ENCODE measurements at places on chromosomes 2 and 18.

GRCh38 chr2:33897741-33898140 is 298.6 kb upstream of the FAM98A start:
- DNase-seq, result no peak

DNA sequence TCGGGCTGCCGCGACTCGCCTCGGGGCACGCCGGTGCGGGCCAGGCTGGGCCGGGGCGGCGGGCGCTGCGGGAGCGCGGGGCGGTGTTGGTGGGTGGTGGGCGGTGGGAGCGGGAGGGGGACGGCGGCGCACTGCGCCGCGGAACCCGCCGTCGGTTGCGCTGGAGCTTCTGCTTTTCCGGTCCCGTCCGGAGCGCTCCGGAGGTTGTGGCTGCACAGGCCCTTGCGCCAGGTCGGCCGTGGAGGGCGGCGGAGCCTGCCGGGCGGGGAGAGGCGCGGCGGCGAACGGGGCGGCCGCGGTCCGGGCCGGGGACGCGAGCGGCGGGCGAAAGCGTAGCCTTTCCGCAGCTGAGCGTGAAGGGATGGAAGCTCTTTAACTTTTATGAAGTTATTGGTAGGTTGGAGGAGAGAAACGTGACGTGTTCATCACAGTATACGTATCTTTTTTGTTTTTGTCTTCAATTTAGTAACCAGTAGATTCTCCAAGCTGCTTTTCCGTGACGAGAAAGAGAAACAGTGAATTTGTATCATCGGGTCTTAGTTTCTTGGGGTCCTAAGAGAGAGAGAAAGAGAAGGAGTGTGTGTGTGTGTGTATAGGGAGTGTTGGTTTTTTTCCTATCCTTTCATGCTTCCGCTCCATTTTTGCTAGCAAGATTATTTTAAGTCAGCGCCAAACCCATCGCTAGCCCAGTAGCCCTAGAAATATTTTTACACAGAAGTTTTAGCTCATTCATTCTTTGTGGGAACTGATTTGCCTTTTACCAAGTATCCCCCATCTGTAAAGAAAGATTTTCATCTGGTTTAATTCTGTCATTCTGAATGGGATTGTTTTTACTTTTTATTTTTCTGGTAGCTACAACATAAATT is 535 bp downstream of the ATG4B start:
- DNase-seq, result peak; percentile 47

DNA sequence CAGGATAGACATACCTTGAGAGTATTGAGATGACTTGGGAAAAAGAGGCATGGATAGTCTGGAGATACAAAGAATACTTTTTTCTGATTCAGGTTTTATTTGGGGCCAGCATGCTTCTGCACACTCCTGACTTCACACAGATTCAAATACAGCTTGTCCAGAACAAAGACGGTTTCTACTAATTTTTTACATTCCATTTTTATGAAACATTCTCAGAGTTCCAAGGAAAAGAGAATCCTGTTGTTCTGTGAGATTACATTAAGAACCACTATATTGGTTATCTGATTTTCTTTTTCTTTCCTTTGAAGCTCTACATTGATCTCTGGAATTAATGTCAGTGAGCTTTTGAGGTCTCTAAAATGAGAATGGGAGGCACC is 41.0 kb downstream of the PTPRM start:
- no peak for DNase-seq

DNA sequence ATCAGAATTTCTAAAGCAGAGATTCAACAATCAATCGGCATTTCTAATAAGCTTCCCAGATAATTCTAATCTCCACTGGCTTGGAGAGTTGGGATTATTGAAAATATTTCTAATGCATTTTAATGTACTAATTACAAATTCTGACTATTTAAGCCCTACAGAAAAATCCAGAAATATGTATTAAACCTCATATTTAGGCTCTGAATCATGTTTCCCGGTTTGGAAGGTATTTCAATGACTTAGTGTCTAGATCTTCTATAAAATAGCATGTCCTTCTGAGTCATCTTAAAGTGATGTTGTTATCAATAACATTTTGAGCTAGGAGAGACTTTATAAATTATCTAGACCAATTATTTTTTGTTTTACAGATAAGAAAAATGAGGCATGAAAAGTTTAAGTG is 258.8 kb upstream of the NRXN1 start:
- DNase-seq, result no peak

GRCh38 chr2:44770221-44771195 is 171.0 kb upstream of the SIX3 start:
- DNase-seq, result no peak

- no peak for DNase-seq
Observed at GRCh38 chr2:213187833-213188532, 36.6 kb upstream of the IKZF2 start.

DNA sequence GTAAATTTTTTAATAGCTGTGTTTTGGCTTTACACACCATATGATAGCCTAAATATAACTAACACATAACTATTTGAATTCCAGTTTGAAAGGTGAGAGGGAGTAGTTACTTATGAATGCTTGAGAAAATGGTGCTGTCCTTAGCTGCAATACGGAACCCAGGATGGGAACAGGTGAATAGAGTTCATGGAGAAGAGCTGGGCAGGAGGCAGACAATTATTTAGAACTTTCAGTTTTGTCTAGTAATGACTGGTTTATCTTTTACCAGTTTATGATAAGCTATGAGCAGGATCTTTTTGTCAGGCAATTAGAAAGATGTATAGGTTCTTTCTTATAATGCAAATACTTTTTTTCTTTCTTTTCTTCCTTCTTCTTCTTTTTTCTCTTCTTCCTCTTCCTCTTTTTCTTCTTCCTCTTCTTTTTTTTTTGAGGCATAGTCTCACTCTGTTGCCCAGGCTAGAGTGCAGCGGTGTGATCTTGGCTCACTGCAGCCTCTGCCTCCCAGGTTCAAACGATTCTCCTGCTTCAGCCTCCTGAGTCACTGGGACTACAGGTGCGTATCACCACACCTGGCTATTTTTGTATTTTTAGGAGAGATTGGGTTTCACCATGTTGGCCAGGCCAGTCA is 25.9 kb downstream of the UBR3 start:
- no peak for DNase-seq

DNA sequence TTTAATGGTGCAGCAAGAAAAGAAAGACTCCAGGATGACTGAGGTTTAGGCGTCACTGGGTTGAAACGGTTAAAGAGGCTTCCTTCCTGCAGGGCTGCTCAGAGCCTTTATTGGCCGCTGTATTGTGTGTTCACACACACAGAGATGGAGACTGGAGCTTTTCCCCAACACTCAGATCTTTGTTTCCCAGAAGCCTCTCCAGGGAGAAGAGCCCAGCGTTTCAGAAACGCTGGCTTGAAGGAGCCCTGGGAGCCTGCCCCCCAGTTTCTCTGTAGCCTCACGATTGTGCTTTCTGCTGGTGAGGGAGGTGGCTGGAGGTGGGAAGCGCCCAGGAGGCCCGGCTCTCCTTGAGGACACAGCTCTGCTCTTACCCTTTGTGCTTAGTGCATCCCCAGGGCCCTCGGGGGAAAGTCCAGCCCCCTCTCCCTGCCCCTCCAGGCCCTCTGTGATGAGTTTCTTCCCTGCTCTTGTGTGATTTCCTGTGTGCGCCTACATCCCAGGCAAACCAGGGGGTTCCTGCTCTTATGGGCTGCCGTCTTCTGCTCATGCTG is 37.1 kb downstream of the RRM2 start:
- no peak for DNase-seq

- DNase-seq, result peak; percentile 69
Observed at GRCh38 chr2:201643216-201643890, at the start of gene TMEM237. Gene TMEM237 (minus strand): TSS chr2:201643503. CDS start chr2:201643400, 103 bp downstream.

DNA sequence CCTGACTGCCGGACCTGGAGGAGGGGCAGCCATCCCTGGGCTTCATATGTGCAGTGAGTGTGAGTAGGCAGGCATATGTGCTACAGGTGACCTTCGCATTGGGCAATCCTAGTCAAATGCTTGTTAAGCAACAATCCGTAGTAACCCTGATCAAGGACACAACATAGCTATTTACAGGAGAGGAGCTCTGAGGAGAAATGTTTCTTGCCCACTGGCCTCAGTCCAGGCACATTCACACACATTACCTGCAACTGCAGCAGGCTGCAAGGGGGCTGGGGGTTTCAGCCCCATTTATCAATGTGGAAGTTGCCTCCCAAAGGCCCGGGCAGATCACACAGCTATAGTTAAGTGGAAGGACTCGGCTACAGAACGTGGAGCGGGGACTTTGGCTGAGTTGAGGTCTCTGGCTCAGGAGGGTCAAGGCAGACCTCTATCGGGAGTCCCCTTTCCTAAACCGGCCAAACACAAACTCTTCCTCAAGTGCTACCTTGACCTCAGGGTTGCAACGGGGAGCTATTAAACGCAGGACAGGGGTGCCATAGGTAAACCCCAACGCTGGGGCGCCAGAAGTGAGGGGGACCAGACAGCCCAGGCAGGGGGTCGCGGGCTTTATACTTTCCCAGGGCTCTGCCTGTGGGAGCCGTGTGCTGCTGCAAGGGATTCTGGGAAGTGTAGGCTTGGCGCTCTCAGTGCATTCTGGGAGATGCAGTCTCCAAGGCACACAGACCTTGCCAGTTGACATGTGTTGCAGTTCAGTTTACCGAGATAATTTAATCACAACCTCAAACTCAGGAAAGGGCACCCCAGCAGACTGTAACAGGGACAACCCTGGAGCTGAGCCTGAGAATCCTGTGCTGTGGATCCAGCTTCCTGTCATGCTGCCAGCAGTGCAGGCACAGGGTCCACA is 9.4 kb downstream of the KHK start:
- peak; percentile 65 for DNase-seq

DNA sequence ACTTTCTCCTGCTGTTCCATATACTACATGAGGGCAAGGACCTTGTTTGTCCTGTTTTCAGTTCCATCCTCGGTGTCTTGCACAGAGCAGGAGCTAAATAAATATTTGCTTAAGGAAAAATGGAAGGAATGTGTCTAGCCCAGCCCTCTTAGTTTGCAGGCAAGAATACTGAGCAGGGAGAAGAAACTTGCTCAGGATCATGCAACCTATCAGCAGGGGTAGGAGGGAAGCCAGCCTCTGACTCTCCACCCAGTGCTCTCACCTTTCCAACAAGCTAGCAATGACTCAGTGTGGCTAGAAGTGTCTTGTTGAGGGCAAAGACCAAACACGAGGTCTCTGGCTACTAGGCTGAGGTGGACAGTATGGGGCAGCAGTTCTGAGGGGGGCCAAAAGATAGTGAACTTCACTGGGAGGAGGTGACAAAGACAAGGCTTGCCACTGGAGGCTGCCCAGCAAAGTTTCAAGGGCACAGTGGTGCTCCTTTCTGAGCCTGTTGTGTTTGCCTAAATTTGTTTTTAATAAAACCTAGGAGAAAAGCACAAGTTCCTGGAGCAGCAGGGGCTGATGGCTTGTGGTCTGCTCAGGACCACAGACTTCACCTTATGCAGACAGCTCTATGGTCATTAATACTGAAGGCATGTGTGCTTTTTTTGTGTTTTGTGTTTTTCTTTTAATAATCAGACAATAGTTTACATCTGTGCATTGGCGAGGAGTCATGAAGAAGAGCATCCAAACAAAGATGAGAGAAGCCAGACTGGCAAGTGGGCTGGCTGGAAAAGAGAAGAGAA is 49.1 kb upstream of the CTAGE1 start:
- no peak for DNase-seq

DNA sequence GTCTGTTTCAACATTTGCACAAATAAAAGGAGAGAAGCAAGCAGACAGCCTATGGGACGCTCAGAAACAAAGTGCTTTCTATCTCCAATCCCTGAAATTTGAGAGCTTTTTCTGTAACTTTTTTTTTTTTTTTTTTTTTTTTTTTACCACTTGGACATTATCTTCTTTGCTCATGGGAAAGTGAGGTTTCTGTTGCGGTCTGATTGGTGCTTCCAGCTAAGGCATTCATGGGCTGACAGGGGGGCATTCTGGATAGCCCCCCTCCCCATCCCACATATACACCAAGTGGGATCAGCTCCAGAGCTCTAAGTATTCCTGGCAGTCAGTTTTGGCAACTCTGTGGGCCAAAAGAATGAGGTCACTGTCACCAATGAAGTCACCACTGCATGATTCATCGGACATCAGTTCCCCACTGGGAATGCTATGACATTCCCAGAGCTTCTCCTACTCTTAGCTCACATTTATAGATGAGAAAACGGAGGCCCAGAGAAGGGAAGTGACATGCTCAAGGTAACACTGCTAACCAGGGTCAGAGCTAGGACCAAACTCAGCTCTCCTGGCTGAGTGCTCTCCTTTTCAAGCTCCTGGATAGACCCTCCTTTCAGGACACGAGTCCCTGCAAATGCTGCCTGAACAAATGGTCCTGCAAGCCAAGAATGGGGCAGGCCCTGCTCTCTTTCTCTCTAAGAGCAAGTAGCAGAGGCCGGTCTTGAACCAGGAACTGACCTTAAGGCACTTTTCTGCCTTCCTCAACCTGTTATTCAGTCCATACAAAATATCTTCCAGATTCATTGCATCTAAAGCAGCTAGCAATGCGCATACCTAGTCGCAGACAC is 61.3 kb downstream of the TMEM247 start:
- no peak for DNase-seq

Measured in activated CD8-positive, alpha-beta T cell treated with anti-CD3 and anti-CD28 coated beads for 36 hours (primary cell).